Transverse colon (tissue), 4 donors: ENCODE measurements at places on chromosomes 7 and 10.

DNA sequence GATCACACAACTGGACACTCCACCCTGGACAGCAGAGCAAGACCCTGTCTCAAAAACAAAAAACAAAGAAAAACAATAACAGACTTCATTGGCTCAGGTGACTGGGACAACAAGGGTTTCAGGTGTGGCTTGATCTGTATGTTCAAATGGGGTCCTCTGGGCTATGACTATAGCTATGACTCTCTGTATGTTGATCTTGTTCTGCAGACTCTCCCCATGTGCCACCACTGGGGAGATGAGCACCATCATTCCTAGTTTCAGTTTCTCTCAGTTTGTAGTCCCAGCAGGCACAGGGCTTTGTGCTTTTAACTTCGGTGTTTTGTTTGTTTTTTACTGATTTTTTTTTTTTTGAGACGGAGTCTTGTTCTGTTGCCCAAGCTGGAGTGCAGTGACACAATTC is 53.8 kb downstream of the SUFU start:
- no peak for DNase-seq

- no peak for DNase-seq
Observed at GRCh38 chr7:66277492-66277891, 72.4 kb downstream of the TPST1 start.

DNA sequence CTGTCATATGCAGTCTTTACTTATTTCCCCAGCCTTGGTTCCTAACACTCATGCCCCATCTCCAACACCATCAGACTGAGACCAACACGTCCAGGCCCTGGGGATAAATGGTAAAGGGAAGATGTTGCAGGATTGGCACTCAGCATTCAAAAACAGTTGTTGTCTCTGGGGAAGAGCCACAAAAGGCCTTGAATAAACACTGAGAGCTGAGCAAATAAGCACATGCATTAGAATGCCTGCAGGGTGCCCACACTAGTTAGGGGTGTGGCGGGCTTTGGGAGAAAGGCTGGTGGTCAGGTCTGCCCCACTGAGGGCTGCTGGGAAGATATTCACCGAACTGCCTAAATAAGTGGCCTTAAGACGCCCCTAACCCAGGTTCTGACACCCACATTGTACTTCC is 391.0 kb downstream of the GFRA1 start:
- DNase-seq, result no peak

GRCh38 chr10:129767751-129768150 is 196.3 kb downstream of the EBF3 start:
- DNase-seq, result peak; percentile 2

DNA sequence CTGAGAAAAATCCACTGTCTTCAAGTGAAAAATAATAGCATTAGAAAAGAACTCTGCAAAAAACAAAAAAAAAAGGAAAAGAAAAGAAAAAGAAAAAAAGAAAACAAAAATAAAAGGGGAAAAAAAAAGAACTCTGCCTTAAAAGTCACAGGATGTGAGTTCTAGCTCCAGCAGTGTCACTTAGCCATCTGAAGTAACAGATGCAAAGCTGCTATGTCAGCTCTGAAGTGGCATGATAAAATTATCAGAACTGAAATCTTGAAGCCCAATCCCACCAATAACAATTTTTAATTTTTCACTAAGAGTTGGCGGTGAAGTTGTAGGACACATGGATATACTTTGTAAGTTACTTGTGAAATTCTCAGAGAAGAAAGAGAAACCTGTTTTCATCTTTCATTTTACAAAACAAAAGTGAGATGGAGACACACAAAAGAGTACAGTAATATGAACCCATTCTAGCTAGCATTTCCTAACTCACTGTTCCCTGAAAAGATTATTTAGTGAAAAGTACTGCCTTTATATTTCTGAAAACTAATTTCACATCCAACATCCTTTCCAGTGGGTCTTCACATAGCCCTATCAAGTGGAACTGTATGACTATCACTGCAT is 103.5 kb downstream of the ELAPOR2 start:
- DNase-seq, result no peak

GRCh38 chr10:117653170-117653515 is 110.6 kb downstream of the EMX2 start:
- no peak for DNase-seq

GRCh38 chr7:41104631-41105030 is 598.3 kb downstream of the INHBA start:
- no peak for DNase-seq

DNA sequence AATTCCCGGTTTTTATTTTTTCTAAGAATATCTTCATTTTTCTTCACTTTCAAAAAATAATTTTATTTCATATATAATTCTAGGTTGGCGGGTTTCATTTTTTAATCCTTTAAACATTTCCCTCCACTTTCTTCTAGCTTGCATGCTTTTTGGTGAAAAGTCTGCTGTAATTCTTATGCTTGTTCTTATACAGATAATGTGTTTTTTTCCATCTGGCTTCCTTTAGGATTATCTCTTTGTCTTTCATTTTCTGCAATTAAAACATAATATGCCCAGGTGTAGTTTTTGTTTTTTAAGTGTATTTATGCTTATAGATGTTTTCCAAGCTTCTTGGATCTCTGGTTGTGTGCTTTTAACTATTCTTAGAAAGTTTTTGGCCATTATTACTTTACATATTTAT is 341.3 kb upstream of the SEMA3C start:
- DNase-seq, result no peak

DNA sequence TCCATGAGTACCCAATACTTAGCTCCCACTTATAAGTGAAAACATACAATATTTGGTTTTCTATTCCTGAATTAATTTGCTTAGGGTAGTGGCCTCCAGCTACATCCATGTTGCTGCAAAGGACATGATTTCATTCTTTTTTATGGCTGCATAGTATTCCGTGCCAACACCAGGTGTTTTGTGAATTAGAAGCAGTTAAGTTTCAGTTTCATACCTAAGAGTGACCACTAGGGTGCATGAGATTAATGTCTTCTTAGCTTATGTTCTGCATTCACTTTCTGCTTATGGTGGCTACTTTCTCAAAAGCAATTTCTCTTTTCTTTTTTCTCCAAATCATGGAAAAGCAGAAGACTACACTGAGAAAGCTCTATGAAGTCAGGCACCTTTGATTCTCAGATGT is 65.1 kb upstream of the VSTM2A start:
- DNase-seq, result no peak

GRCh38 chr10:22381262-22381661 is 36.0 kb downstream of the SPAG6 start:
- DNase-seq, result no peak

- DNase-seq, result no peak
Observed at GRCh38 chr7:28354601-28355402, 57.5 kb upstream of the CREB5 start.
